ENCODE measurements at places on chromosomes 3 and 15.
A peak's percentile ranks its signal among the peaks of the same experiment; 100 is the strongest.

DNA sequence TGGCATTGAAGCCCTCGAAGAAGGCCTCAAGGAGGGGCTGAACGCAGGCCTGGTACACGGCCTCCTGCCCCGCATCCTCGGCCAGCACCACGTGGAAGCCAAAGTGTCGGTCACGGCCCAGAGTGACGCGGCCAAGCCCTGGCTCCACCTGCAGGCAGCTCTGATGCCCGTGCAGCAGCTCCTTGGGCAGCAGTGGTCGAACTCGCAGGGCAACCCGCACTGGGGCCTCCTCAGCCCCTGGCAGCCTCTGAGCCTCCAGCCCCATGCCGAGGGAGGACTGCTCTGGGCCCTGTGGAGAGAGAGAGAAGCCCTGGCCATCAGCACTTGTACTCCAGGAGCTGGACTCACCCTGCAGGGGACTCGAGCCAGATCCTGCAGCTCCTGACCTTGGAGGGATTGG, 2.6 kb downstream of the KIF7 start:
- no peak for DNase-seq

DNA sequence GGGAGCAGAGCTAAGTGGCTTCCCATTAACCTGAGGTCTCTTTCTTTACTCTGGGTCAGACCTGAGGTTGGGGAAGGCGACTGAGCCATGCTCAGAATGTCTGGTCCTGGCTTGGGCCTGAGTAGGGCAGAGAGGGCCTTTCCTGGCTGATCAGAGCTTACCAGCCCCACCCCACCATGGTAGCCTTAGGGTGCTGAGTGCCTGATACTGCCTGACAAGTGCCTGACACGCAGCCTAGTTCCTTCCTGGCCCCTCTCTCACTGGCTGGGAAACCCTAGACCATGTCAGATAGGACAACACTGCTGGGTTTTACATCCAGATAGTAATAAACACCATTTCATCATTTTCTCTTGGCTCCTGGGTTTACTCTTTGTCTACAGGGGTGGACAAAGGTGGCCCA, 25.8 kb upstream of the DOCK3 start:
- no peak for DNase-seq

DNA sequence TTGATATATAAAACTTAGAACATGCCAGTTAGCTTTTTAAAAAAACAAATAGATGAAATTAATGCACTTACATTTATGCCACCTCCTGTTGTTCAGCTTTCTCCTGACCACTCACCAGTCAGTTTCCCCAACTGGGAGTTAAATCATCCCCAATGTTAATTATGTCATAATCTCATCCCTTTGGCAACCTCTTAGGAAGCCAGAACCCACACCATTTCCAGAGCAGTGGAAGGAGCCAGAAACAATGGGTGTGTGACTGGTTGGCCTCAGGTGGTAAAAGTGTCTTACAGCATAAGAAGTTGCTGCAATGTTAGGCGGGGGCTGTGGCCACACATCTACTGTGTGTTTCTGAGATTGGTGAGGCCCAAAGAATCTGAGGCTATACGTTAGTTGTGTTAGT, 46.5 kb upstream of the MITF start:
- no peak for DNase-seq

- no peak for DNase-seq
Observed at GRCh38 chr3:10816019-10816862, at the start of gene SLC6A11. Gene SLC6A11 (plus strand): TSS chr3:10816228. CDS start chr3:10816266, 38 bp downstream.

DNA sequence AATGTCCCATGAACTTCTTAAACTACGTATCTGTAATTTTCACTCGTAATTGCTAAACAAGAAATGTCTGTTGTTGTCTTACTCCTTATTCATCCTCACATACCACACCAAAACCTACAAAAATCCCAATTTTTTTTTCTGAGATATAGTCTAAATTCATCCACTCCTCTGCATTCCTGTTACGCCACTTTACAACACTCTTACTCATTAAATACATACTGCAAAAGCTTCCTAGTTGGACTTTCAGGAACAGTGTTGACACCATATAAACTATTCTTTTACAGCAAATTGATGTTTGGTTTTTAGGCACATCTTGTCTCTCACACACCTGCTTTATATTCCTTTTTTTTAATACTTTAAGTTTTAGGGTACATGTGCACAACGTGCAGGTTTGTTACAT, 934.9 kb upstream of the CADM2 start:
- no peak for DNase-seq

- DNase-seq: no peak
Observed at GRCh38 chr15:78830514-78831228, 19.4 kb upstream of the ADAMTS7 start.

DNA sequence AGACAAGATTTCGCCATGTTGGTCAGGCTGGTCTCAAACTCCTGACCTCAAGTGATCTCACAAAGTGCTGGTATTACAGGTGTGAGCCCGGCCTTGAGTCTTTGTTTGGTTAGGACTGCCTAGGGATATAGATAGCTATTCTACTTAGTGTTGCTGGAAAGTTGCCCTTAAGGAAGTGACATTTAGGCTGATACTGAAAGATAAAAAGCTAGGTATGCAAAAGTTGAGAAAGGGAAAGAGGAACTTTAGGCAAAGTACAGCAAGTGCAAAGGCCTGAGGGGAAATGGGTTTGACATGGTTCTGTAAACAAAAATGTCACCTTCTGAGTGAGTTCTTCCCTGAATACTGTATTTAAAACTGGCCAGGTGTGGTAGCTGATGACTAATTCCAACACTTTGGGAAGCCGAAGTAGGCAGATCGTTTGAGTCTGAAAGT, 111.5 kb downstream of the ZNF609 start:
- peak; percentile 67 for DNase-seq

DNA sequence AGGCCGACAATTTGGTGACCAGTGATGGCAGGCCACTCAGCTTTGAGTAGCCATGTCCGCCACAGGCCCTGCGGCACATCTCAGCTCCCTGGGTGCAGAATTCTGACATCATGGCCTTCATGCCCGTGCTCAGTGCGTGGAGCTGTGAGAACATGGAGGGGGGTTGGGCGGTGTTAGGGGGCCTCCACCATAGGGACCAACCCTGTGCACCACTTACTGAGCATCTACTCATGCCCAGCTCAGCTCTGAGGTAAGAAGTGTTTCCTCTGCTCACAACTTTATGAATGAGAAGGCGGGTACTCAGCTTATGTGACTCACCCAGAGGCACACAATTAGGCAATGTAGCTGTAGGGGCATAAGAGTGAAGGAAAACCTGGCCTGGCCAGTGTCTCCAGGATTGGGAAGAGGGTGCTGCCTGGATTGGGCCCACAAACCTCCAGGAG, 10.5 kb downstream of the ACOX2 start:
- peak; percentile 93 for DNase-seq

All from Kasumi-1 (cell line).